Peyer's patch (tissue), 4 donors: ENCODE measurements at places on chromosomes 12 and 14. TPM values are rescaled to one million over a fixed set of nuclear protein-coding genes. Genes with fewer than 3 reads are reported as not detected.

The ARL6IP4 gene
- 181 TPM for total RNA-seq

The KRT5 gene
- total RNA-seq: 0.94 TPM

GRCh38 chr12:77996670-77997069 is 166.0 kb downstream of the NAV3 start:
- no peaks in the 10 kb centered on the region for H3K36me3 ChIP-seq
- no peak overlapping the region for H3K4me3 ChIP-seq
- H3K27me3 ChIP-seq: no peaks in the 10 kb centered on the region
- no peak overlapping the region for H3K27ac ChIP-seq
- no peaks in the 10 kb centered on the region for H3K4me1 ChIP-seq
- no peak for DNase-seq

- no peaks in the 10 kb centered on the region for H3K36me3 ChIP-seq
- no peaks in the 10 kb centered on the region for H3K27me3 ChIP-seq
- peak; percentile 66 for DNase-seq
- H3K4me1 ChIP-seq: no peaks in the 10 kb centered on the region
These were observed 699 bp downstream of the MGAT2 start for GRCh38 chr14:49621114-49621881.

GRCh38 chr12:68267892-68268396 is 14.5 kb upstream of the IL22 start:
- H3K36me3 ChIP-seq: no peaks in the 10 kb centered on the region
- no peaks in the 10 kb centered on the region for H3K27me3 ChIP-seq
- H3K4me1 ChIP-seq: no peaks in the 10 kb centered on the region
- DNase-seq: no peak
- no peak overlapping the region for H3K4me3 ChIP-seq

GRCh38 chr14:25121337-25122129 is 71.6 kb upstream of the STXBP6 start:
- DNase-seq: no peak
- H3K27me3 ChIP-seq: no peaks in the 10 kb centered on the region
- no peaks in the 10 kb centered on the region for H3K36me3 ChIP-seq
- H3K4me1 ChIP-seq: no peaks in the 10 kb centered on the region
